Fibroblast of the aortic adventitia (primary cell): ENCODE measurements at places on chromosomes 2 and 18. TPM values are rescaled to one million over a fixed set of nuclear protein-coding genes. Genes with fewer than 3 reads are reported as not detected.

- DNase-seq = no peak
Observed at GRCh38 chr18:1796636-1797035, 774.7 kb downstream of the METTL4 start.

DNA sequence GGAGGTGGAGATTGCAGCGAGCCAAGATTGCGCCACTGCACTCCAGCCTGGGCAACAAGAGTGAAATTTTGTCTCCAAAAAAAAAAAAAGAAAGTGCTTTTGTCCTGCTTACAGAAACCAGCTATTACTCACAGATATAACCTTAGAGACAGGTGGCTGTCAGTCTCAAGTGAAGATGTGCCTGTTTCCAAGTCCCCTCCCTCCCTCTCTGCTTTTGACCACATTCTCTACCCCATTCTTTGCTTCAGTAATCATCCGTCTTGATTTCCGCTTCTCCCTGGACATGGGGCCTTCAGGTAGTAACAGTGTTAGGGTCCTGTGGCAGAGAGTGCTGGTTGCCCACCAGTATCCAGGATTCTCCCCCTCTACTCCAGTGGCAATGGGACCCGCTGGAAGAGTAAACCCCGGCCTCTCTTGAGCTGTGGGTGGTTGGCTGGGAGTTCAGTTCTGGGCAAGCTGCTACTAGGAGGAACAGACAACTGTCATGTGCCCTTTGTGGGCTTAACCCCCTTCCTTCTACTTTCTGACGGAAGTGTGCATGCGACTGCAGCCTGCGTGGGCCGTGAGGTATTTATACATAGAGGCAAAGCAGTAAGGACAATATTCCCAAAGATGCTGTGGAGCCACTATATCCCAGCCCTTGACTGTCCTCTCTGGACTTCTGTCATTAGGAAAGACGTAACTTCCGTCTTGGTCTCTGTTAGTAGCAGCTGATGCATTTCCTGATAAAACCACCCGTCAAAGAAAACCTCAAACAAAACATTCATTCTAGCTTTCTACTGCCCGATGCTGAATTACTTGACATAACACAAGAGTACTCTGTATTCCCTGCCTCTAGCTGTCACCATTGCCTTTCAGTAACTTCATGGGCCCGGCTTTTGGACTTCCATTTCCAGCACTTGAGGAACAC lies 17.8 kb downstream of the PDCL3 start:
- DNase-seq = no peak

GRCh38 chr18:28013066-28013465 lies 163.9 kb downstream of the CDH2 start:
- peak; percentile 56 for DNase-seq

GRCh38 chr2:225768741-225769140 lies 369.2 kb downstream of the NYAP2 start:
- DNase-seq = no peak

GRCh38 chr18:2792395-2792794 lies 54.4 kb upstream of the EMILIN2 start:
- no peak for DNase-seq

DNA sequence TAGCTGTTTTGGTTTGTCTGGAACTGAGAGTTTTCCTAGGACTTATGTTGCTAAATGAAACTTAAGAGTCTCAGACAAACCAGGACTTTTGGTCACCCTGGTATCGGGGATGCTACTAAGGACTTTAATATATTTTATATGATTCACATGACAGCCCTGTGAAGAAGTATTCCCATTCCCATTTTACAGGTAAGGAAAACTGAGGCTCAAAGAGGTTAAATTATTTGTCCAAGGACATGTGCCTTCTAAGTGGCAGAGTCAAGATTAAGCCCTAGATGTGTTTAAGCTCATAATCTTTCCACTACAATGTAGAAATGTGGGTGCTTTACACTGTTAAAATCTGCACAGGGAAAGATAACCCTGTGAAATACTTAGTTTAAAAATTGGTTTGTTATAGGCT lies 77.7 kb upstream of the ATP5MC3 start:
- DNase-seq = no peak

- no peak for DNase-seq
Observed at GRCh38 chr2:148726228-148726627, 81.7 kb downstream of the EPC2 start.

DNA sequence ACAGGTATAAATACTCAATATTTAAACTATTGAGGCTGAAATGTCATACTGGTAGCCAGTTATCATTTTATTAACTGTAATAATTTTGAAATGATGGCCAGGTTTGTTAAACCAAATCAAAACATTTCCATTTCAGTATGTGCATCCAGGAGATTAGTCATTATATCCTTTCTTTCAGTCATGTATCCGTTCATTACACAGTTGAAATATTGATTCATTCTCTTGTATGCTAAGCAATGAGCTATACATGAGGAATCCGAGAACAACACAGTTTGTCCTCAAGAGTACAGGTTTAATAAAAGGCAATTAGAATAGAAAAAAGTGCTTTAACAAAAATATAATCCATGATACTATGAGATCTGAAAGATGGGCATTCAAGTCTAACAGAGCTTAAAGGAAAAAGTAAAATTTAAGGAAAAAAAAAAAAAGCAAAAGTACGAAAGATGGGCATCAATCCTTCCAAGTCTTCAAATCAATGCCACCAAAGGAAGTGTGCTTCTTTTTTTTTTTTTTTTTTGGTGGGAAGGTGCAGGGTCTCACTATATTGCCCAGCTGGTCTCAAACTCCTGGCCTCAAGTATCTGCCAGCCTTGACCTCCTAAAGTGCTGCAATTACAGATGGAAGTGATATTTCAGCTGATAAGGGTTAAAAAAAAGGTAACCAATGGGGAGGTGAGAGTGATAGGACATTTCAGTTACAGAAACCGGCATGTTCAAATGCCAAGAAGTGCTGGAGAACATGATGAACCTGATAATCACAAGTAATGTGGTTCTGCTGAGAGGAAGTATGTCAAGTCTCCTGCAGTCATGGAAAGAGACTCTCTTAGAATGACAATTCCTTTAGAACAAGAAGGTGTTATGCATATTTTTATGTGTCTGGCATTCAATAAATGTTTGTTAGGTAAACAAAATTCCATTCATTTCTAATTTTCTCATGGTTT lies 35.8 kb downstream of the PUM2 start:
- no peak for DNase-seq

DNA sequence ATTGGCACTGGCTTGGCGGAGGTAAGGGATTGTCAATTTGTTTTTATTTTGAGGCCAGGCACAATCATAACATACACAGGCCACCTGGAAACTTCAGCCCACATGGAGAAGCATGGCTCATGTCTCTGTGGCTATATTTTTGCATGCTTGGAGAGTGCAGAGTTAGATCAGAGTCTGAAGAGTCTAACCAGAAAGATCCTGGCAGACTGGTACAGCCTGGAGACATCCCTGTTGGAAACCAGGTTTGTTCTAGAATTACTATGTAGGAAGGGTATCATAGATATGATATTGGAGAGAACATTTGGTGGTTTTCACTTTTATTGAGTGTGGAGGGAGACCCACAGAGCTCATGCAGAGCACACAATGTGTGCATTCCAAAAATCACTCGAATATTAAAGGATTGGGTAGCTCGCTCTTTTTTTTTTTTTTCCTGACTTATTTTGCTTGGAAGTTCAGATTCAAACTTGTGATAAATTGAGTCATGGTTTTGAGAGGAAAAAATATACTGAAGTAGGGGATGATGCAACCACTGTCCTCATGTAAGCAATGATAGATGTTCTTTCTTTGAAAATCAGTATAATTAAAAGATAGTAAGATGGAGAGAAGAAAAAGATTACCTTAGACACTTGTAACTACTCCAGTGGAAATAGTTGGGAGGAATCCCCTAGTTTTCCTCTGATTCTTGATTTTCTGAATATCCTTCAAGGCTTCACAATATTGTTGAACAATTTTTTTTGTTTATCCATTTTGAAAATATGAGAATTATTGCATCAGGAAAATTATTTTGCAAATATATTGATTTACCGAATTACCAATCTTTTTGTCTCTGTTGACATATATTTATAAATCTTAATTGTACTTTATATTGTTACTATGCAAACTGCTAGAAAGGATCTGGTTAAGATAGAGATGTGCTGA lies 185.7 kb upstream of the ZEB2 start:
- DNase-seq = peak; percentile 65

- no peak for DNase-seq
Observed at GRCh38 chr2:161994761-161995520, 79.1 kb downstream of the DPP4 start.

DNA sequence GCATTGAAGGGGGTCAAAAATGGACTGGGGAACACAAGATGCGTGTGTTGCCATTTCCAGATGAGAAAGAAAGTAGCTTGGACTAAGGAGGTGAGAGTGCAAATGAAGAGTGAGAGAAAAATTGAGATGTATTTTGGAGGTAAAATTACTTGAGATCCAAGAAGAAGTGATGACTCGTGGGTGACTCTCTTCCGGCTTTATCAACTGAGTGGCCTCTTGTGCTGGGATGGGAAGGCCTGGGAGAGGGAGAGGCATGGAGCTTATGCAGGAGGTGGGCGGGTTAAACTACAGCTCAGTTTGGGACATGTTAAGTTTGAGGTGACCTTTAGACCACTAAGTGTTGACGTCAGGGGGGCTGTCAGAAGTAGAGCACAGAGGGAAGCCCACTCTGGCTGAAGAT lies 34.9 kb downstream of the SULT1C2 start:
- peak; percentile 33 for DNase-seq

DNA sequence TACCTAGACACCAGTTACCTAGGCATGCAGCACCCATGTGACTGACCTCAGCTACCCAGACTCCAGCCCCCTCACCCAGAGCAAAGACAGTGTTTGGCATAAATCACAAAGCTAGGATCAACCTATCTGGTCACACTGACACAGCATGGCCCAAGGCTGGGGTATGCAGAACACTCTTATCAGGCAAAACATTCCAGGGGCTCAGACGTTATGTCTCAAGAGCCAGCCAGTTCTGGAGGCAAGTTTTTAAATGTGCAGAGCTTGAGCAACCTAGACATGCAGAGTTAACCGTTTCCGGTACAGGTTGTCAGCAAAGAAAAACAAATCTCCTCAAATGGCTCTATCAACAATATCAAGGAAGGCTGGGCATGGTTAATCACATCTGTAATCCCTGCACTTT lies 92.8 kb downstream of the AP1S3 start:
- DNase-seq = peak; percentile 55

- no peak for DNase-seq
Observed at GRCh38 chr18:3723554-3723953, 273.6 kb downstream of the TGIF1 start.

Gene IFIH1
- total RNA-seq = 7.7 and 9.7 TPM in 2 replicates

Gene FARP2
- total RNA-seq = 27.2 and 41.0 TPM in 2 replicates

Gene UGT1A5
- total RNA-seq = not detected in 2 replicates

Gene FSHR
- total RNA-seq = not detected in 2 replicates

Gene CYBRD1
- total RNA-seq = 412 and 741 TPM in 2 replicates

Gene CD8B2
- total RNA-seq = not detected in 2 replicates

Gene NTSR2
- not detected in 2 replicates for total RNA-seq
